ENCODE measurements at places on chromosomes 7 and 10.

- DNase-seq: no peak
Observed at GRCh38 chr10:70478191-70479164, at the start of gene PALD1. Gene PALD1 (plus strand): TSS chr10:70478767. CDS start chr10:70525952, 47,185 bp downstream.

DNA sequence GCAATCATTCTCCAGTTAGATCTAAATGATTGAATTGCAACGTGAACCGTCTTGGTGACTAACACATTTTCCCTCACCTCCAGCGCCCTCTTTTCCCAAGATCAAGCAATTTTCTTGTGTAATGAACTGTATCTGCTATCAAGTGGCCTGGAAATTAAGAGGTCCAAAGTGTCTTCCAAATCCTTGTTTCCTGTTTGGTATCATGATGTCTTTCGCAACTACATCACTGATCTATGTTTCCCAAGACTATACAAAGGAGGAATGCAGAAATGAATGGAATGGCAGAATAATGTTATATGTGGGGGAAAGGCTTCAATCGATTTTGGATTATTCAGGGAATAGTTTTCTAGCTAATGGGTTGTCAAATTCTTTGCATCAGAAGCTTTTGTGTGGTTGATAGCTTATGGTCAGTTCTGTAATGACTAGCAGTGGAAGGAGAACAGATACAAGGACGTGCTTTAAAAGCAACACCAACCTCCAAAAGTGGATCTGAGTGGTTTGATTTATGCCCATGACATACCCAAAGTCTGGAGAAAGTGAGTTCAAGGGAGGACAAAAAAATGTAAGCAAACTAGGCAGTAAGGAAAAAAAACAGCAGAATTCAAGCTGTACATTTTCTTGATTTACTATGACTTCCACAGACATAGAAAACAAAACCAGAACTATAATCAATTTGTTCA is 14.6 kb upstream of the ZEB1 start:
- no peak for DNase-seq

GRCh38 chr7:256981-257646 is 32.9 kb upstream of the FOXL3 start:
- no peak for DNase-seq

DNA sequence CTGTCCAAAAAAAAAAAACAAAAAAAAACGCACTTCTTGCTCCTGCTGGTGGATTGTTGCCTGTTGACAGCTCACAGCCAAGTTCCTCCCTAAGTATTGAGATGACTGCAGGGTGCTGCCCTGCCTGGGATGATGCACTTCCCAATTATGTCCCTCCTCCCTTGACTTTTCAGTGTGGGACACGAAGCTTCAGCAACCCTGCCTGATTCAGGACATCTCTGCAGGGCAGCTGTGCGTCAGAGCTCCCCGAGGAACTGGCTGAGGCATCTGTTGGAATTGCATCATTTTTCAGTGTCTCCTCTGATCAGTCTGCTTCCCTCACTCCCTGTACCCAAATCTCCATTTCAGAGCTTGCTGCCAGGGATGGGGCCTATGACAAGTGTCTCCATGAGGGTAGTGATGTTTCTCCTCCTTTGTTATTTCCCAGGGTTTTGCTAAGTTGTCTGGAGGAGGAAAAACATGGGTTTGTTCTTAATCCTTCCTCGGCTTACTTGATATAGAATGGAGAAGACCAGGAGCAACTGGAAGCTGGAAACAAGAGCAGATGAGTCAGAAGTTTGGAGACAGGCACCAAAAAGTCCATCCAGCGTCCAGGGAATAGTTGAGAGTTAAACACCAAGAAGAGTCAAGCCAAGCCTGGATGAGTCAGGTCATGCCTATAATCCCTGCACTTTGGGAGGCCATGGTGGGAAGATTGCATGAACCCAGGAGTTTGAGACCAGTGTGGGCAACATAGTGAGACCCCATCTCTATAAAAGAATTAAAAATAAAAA is 355.1 kb downstream of the GALNT17 start:
- no peak for DNase-seq

DNA sequence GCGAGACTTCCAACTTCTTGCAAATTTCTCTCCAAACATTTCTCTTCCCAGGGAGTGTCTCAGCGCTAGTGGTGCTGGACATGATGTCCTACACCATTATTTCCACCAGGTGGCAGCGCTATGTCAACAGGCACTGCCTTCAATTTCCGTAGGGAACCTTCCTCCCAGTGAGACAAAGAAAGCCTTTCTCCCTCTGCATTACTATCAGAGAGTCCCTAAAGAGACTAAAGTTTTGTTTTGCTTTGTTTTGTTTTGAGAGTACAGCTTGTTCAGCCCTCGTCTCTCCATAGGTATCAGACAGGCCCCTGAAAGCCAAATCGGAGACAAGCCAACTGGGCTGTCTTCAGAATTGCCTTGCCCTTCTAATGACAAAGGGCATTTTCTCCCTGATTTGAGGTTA is 44.2 kb upstream of the GGCT start:
- DNase-seq: peak; percentile 83

- DNase-seq: peak; percentile 6
Observed at GRCh38 chr10:79487296-79488194, 24.8 kb upstream of the EIF5AL1 start.

DNA sequence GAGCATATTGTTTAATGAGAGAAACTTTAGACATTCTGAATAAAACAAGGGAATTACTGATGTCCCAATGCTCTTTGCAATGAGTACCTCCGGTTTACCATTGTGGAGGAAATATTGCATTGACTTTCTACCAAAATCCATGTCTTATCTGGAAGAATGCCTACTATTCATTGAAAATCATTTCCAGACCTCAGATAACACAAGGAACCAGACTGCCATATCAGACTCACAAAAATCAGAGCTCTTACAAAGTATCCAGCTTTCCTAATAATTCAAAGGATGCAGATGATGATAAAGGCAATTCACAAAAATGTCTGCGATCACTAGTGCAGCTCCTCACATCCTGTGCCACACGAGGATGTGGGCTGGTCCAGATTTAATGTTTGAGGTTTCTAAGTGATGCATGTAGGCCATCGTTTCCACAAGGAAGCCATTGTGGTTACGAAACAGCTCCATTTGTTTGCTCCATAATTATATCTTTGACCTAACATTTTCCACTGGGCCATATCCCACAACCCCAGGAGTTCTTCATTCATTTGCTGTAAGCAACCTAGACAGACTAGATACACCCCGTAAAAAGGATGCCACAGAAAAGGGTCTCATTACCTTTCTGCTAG is 831.1 kb upstream of the C7orf33 start:
- peak; percentile 39 for DNase-seq

DNA sequence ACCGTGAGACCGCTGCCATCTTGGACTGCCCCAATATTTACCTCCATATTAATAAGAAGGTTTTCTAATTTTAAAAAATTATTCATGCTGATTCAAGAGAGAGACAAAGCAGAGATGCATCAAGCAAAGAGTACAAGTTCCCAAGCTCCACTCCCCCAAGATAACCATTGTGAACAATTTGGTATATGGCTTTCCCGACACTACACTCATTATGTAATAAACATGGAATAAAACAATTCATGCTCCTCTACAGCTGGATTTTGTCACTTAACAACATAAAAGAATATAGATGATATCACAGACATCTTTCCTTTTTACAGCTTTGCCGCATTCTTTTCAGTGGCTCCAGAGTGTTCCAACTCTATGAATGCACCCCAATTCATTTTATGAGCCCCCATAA is 307.6 kb downstream of the FGFR2 start:
- no peak for DNase-seq

DNA sequence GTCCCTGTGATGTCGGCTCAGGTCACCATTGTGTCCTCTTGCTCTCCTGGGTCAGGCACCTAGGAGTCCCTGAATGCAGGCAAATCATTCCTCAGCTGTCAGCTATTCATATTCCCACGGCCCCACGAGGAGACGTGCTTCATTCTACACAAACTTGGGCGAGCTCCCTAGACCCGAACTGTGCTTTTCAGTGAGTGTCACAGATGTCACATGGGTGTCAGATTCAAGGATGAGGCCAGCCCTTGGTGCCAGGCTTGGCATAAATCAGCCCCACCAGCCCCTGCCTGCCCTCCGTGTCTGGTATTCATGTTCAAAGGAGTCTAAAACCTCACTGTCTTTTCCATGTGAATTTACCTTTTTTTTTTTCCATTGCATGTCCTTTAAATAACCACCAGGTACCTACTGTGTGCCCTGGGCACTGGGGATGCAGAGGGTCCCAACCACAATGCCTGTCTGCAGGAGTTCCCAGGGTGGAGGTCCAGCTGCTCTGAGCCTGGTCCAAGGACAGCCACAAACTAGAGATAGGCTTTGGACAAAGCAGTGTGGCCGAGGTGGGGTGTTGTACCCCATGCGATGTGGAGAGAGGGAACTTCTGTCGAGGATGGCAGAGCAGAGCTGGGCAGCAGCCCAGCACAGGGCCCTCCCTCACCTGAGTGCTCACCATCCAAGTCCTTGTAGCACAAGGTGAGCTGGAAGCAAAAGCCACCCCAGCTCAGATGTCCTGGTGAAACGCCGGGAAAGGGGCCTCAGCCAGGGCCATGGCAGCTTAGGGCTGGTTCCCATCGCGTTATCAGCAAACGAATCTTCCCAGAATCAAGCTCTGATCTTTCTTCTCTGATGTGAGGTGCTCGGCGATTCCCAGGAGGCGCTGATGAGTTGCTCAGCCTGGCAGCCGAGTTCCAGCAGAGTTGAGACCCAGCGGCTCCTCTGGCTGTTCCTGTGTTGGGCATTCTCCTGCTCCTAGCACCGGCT is 611.9 kb downstream of the PTPRN2 start:
- no peak for DNase-seq

DNA sequence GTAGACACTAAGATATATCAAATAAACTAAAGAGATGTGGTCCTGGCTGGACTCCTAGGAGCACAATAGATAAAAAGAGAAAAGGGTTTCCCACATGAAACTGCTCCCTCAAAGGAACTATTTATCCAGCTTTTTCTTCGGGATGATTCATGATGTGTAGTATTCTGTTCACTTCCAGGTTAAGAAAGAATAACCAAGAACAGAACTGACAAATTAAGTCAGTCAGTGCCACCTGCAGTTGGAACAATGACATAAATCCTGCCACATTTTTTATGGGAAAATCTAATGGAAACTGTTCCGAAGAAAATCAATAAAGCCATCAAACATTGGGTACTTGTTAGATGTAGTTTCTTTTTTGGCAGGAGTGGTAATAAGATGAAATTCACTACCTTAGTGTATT is 87.1 kb downstream of the POLR1F start:
- DNase-seq: no peak

DNA sequence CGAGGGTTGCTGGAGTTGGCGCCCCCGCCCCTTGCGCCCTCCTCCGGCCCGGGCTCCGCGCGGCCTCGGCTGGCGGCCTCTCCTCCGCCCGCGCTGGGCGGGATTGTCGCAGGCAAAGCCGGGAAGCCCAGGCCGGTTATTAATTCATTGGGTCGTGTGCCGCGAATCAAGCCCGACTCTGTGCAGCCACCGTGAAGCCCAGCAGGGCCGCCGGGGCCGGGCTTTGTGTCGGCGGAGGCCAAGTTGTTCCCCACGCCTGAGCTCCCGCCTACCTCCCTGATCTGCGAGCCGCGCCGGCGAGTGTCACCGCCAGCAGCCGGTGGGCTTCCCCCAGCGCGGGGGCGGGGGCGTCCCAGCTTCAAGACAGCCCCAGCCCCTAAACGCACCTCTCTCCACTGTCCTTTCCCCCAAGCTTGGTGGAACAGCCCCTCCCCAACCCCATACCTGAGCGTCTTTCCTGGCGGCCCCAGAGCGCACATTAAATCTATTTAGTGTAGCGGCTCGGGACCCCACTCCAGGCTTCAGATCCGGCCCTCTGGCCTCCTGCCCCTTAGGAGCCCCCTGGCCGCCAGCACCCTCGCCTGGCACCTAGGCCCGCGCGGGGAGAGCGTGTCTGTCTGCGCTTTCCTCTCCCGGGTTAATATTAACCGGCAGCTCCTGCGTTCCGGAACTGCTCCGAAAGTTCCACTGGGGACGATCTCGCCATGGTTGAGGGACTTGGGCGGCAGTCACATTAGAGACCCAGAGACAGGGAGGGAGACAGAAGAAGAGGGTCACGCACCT is 3.5 kb downstream of the SHH start:
- no peak for DNase-seq

- DNase-seq: no peak
Observed at GRCh38 chr7:124073310-124073645, 40.4 kb upstream of the TMEM229A start.

- no peak for DNase-seq
Observed at GRCh38 chr7:100887516-100888290, 1.8 kb downstream of the UFSP1 start.

GRCh38 chr7:127755521-127755920 is 103.5 kb downstream of the SND1 start:
- DNase-seq: peak; percentile 88

DNA sequence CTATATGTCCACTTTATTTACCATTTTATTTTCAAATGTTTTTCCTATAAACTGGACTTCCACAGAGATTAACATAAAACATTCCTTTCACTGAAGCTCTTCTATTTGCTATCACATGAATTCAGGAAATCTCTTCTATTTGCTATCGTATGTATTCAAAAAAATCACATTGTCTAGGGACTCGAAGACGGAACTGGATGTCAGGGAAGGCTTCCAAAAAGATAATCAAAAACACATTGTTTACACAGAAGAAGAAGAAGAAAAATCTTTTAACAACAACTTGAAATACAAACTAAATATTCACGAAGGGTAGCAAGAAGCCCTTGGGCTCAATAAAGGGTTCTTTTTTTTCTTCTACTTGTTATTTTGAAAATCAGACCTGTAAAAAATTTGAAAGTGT is 426.1 kb upstream of the LRRN3 start:
- no peak for DNase-seq

- DNase-seq: no peak
Observed at GRCh38 chr10:82643601-82644000, 768.6 kb downstream of the NRG3 start.

DNA sequence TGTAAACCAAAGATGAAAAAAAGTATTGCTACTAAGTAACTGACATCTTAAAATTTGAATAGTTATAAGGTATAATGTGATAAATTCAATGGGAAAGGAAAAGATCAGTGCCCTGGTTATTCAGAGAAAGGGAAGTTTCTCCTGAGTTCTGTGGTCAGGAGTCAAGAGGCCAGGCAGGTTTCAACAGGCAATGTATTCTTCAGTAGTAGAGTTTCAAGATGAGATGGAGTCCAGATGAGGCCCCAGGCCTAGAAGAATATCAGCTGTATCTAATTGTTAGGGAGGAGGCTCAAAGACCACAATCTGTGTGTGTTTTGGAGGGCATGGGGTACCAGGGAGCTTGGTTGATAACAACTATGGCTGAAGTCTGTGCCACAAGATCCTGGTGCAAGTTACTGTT is 101.4 kb upstream of the DLX6 start:
- DNase-seq: no peak

DNA sequence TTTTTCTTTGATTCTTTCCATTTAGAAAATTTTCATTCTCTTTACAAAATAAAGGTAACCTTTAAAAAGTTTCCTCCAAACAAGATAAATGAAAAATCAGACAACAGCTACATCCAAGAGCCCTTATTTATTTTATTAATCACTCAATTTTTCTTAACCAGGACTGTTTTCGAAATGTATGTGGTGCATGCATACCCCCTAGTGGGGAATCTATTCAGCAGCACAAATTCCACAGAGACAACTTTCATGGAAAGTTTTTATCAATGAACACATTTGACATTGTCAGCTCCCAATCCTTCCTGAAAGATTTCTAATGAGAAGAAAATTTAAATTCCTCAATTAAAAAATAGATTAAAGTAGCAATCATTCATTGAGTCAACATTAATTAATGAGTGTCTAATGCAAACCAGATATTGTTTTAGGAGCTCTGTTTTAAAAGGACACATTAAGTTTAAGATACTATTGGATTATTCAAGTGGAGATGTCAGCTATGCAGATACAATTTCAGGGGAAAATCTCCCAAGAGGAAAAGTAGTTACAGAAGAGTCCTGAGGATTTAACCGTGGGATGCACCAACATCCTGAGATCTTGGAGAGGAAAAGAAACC is 5.2 kb upstream of the HTR7 start:
- DNase-seq: no peak
